OCI-M1 (cell line): ENCODE measurements at places on chromosomes 7 and 10.
A peak's percentile ranks its signal among the peaks of the same experiment; 100 is the strongest.

GRCh38 chr10:125129076-125129458 lies 31.3 kb downstream of the CTBP2 start:
- no peak for DNase-seq

DNA sequence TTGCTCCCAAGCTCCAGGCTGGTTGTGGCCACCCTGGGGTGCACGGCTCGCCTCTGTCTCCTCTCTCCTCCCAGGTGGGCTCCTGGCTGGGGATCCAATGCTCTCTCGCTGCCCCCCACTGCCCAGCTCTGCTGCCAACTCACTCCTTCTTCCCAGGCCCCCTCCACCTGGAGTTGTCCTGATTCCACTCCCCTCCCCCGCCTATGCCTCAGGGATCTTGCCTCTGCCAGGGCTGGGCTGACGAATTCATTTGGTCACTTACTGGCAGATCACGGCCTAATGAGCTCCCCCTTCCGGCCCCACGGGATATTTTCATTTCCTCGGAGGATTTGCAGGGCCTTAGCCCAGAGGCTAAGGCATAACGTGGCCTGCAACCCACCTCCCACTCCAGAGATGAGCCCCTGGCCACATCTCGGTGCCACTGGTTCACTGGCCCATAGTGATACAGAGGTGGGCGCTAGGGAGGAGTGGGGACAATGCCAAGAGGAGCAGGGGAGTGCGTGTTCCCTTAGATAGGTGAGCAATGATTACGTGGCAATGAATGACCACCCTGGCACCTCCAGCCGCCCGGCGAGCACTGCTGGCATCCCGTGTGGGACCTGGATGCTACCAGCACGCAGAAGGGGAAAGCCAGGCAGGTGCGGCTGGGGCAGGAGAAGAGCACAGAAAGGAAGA lies 344.6 kb upstream of the SHH start:
- peak; percentile 9 for DNase-seq

DNA sequence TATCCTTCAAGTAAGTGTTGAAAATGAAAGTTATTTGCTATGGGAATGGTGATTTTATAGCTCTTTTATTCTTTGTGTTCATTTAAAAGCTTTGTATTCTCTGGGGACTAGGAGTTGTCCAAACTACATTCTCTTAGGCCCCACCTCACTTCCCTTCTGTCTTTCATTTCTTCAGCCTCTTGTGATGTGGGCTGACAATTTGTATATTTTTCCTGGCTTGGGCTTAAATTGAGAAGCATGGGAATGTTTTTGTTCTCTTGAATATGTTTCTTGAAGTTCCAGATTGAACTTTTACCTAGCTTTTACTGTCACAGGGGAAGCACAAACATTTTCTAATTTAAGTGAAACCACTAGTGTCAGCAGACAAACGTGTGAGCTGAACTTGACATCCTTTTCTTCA lies 27.9 kb downstream of the BBS9 start:
- DNase-seq, result no peak

DNA sequence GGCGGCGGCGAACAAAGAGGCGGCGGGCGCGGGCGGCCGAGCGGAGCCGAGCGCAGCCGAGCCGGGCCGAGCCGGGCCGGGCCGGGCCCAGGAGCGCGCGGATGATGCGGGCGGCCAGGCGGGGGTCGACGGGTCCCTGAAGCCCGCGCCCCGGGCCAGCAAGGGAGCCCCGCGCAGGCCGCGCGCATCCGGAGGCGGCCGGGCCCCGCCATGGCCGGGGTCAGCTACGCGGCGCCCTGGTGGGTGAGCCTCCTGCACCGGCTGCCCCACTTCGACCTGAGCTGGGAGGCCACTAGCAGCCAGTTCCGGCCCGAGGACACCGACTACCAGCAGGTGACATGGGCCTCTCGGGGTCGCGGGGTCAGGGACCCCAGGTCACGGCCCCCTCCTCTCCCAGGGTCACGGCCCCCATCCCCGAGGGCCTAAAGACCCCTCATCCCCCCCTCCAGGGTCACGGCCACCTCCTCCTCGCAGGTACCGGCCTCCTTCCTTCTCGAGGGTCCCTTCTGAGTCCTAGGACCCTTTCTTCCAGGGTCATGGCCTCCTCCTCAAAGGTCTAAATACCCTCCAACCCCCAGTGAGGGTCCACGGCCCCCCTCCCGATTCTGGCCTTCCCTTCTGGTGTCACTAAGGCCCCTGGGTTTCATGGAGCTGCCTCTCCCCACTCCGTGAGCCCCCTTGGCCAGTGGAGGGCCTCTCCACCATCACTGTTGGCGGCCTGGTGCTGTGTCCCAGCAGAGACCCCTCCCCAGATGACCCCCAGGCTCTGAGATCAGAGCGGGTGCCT lies at the start of gene TTYH3:
TTYH3 (plus strand) TSS at position 41 of the 787 bp plus-strand sequence; CDS start at position 211, 170 bp downstream.
- peak; percentile 31 for DNase-seq

DNA sequence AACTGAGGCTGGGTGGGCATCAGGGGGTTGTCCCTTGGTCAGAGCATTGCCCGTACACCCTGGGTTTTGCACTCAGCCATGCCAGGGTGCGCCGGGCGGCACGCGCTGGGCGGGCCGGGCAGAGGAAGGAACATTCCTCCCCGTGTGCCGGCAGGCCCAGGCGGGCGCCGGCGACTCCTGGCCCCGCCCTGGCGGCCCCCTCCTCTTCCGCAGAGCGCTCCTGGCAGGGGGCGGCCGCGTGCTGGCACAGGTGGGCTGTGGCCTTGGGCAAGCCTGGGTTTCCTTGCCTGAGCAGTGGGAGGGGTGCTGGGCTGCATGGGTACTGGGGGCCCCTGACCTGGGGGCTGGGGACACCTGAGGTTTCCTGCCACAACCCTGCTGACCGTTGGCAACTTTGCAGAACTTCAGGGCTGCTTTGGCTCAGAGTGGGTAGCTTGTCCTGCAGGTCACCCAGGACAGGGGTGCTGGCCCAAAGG lies 3.9 kb downstream of the LFNG start:
- no peak for DNase-seq

- DNase-seq, result no peak
Observed at GRCh38 chr7:159098424-159098786, 46.3 kb downstream of the VIPR2 start.

DNA sequence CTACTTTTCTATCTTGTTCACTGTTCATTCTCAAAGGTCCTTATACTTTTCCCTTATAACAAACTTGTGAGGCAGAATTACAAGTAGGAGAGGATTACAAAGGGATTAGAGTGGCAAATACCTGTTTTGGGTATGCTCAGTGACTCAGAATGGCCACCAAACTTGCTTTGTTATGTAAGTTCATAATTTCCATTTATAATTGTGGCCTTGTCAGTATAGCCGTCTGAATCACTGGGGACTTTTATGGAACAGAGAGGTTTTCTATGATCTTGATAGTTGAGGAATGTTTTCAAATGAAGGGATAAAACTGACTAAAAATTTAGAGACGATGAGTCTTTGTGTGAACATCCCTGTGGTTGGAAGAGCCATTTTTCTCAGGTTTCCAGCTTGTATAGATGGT lies 116.2 kb downstream of the SND1 start:
- no peak for DNase-seq

DNA sequence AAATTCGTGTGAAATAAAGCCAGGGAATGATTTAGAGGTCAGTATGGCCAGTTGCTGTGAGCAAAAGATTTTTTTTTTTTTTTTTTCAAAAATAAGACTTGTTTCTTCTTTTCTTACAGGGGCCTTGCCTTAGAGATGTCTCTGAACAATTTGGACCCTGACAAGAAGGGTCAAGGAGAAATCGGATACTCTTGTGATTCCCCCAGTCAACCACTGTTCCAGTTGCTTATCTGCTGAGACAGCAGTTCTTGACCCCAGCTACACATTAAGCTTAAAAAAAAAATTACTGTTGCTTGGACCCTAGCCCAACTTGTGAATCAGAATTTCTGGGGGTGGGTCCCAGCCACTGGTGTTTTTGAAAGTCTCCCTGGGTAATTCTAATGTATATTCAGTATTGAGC lies 12.0 kb upstream of the FMC1 start:
- DNase-seq, result no peak

GRCh38 chr7:50310361-50310760 lies 5.8 kb downstream of the IKZF1 start:
- peak; percentile 46 for DNase-seq

- no peak for DNase-seq
Observed at GRCh38 chr10:102621443-102622325, 22.6 kb upstream of the TRIM8 start.

- DNase-seq, result no peak
Observed at GRCh38 chr7:757741-758163, 30.7 kb upstream of the PRKAR1B start.

- peak; percentile 49 for DNase-seq
Observed at GRCh38 chr7:136174477-136175125, 197.4 kb upstream of the MTPN start.

- DNase-seq, result peak; percentile 0
Observed at GRCh38 chr7:134618756-134619530, 27.7 kb upstream of the BPGM start.

GRCh38 chr7:78695826-78696225 lies 757.6 kb downstream of the MAGI2 start:
- no peak for DNase-seq

DNA sequence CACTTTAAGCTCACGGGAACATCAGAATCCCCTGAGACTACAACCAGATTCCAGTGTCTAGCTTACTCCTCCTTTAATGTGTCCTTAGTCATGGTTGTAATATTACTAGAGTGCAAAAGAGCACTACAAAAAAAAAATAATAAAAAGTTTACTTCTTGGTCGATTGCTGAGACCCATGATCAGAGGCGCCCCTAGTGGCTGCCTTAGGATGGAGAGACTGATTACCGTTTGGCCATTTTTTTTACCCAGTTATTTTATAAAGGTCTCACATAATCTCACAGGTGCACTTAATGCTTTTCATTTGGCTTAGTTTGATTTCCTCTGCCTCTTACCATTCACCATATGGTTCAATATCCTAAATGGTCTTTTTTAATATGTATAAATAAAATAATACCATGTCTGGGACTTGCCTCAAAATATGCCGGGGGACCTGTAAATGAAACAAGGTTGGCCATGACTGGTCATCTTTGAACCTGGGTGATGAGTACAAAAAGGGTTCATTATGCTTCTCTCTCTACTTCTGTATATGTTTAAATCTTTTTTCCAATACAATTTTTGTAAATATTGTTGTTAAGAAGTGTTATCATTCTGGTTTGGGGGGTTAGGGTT lies 331.5 kb upstream of the NFE2L3 start:
- peak; percentile 39 for DNase-seq

DNA sequence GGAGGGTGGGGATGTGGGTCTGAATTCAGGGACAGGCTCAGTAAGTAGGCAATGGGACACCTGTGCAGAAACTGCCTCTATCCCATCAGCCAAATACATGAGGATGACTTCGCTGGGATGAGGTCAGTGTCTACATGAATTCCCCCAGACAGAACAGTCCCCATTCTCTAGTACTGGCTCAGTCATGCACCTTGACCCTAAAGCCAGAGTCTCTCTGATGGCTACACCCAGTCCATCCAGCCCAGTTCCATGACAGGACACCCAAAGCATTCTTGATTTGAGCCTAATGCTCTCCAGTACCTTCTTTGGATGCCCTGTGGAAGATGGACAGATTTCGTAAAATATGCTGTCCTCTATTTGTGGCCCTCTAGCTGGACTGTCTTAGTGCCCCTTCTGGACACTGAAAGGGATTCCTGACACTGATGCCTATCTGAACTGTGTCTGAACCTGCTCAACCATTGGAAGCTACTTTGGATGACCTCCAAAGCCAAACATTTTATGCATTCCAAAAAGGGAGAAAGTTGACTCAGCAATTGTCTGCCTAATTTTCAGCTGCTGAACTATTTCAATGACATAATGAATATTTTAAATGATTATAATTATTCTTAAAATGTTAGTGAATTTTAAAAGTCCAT lies 14.6 kb downstream of the SFRP4 start:
- no peak for DNase-seq

- DNase-seq, result no peak
Observed at GRCh38 chr10:129876838-129877237, 87.2 kb downstream of the EBF3 start.

DNA sequence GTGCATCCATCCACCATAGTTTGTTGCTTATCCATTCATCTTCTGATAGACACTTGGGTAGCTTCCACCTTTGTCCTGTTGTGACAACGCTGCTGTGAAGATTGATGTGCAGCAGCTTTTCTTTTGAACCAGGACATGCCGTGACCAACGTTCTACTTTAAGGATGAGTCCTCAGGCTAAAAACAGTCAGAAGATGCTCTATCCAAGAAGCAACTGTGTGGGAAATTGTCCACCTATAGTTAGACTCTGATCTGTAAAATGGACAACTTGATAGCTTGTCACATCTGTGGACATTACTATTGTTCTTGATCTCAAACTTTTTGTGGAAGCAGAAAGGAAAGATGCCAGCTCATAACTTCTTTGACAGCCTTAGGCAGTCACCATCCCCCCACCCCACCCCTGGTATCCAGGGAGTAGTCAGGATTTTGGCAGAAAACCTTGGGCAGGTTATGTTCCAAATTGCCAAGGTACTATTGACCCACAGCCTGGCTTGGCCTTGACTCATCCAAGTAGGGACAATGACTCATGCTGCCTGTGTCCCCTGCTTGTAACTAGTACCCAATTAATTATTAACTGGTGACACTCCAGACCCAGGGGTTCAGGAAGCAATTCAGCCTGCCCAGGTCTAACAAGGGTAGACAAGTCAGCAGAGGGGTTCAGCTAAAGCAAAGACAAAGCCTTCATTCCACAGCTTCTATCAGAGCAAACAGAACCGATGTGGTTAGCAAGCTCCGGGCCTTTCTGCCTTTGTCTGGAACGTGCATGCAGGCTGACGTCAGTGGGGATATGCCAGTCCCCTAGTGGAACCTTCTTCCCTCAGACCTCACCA lies 99.6 kb upstream of the ANLN start:
- DNase-seq, result no peak
